ENCODE measurements at places on chromosomes 7 and 10.
A peak's percentile ranks its signal among the peaks of the same experiment; 100 is the strongest.

DNA sequence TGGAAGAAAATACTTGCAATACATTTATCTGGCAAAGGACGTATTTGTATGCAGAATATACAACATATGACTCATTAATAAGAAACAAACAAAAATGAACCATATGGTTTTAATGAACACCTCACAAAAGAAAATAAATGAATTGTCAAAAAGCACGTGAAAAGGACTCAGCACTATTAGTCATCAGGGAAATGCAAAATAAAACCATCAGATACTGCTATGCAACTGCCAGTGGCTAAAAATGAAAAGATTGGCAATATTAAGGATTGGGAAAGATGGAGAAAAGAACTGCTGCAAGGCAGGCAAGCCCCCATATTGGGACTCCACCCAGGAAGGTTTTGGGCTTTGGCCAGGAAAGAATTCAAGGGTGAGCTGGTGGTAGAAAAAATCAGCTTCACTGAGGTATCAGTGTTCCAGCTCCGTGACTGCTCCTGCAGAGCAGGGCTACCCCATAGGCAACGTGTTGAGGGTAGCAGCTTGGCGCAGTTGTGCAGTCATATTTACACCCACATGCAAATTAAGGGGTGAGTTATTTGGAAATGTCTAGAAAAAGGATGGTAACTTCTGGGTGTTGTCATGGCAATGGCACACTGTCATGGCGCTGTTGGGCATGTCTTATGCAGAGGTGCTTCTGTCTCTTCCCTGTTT, 72.7 kb downstream of the CUBN start:
- DNase-seq, result no peak

GRCh38 chr10:131727560-131727959, 173.2 kb upstream of the PPP2R2D start:
- no peak for DNase-seq

GRCh38 chr7:131067220-131067619, 260.5 kb upstream of the MKLN1 start:
- no peak for DNase-seq

GRCh38 chr7:82390936-82391335, 52.6 kb downstream of the CACNA2D1 start:
- DNase-seq, result no peak

GRCh38 chr7:101604331-101604933, 24.7 kb downstream of the MYL10 start:
- no peak for DNase-seq

GRCh38 chr7:11192506-11192905, 218.8 kb downstream of the PHF14 start:
- no peak for DNase-seq

GRCh38 chr7:821688-822087, 10.6 kb upstream of the SUN1 start:
- DNase-seq, result no peak

DNA sequence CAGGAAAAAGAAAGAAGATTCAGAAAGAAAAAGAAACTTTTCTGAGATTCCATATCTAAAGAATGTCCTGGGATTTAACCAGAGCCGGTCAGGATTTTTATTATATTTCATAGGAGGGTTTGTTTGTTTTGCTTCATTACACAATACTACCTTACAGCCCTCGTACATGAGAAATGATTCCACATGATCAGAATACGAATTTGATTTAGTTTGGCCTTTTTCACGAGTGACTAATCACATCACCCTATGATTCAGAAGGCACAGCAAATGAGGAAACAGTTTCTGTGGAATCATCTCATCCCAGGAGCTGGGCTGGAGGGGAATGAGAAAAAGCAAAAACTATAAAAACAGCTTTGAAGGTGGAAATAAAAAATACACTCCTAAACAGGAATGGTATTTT, 54.7 kb upstream of the VWC2 start:
- no peak for DNase-seq

DNA sequence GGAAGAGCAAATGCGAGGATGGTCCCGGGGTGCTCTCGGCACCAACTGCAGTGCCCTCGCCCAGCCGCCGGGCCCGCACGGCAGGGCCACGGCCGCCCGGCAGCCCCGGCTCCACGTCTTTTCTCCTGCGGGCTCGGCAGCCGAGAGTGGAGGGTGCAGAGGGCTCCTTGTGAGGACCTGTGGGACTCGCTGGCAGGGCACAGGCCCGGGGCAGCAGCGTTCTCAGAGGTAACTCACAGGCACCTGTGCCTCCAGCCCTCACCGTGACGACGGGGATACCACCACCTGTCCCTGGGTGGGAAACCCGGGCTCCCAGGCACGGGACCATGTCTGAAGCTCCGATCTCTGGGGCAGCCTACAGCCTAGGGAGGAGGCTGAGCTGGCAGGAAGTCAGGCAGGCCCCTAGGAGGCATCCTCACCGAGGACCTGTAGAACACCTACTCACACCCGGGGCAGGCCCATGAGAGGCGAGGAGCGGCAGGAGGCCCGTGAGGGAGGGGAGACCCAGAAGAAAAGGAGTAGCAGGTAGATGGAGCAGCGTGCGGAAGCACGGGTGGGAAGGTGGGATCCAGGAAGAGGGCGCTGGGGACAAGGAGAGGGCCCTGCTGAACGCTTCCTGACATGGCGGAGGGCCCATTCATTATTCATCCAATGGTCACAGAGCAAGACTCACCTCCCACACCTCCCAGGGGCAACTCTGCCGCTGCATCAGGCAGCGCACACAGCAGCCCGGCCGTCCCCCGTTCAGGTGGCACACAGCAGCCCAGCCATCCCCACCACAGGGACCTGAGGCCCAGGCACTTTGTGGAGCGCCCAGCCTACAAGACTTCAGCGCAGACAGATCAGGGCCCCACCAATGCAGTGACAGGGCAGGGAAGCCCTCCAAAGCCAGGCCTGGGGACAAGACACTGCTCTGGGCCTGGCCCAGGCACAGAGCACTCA, 244.9 kb downstream of the MAD1L1 start:
- DNase-seq, result no peak

DNA sequence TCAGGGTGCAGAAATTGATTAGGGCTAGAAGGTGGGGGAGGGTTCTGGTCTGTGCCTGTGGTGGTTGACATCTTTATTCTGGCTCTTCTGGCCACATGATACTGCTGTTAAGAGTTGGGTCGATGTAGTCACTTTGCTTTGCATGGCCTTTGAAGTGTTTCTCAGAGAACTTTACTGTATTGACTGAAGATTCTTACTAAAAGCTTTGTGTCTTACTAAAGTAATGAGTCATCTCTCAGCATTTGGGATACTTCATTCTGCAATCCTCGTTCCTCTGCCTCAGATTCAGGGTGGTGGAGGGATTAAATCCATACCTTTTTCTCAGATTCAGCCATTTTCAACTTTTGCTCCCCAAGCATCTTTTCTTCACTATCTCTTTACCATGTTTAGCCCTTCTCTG, 38.6 kb downstream of the STEAP4 start:
- no peak for DNase-seq

- DNase-seq, result no peak
Measured at GRCh38 chr10:106252541-106252940, 912.0 kb downstream of the SORCS1 start.

- DNase-seq, result peak; percentile 9
Measured at GRCh38 chr7:95766657-95767056, 5.7 kb upstream of the DYNC1I1 start.

DNA sequence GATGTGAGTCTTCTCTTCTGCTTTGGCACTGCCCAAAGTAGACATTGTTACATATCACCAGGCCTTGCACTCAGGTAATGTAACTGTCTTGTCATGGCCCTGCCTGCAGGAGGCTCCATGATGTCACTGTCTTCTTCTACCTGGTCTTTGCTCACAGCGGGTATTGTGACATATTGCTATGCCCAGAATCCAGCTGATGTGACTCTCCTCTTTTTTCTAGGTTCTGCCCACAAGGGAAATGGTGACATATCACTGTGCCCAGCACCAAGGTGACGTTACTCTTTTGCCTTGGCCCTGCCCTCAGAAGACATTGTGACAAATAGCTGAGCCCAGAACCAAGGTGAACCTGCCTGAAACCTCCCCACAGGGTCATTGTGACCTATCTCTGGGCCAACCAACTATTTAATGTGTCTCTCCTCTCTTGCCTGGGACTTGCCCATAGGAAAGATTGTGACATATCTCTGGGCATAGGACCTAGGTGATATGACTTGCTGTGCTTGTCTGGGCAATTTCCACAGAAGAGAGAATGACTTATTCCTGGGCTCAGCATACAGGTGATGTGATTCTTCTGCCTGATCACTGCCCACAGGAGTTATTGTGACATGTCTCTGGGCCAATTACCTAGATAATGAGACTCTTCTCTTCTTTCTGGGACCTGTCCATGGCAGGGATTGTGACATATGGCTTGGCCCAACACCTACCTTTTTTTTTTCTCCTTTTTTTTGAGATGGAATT, 26.5 kb upstream of the ZNF107 start:
- no peak for DNase-seq

Measured in large intestine (tissue), 12 donors.